Left forelimb (tissue), 1 donor: ENCODE measurements at places on chromosomes 7 and 10.

DNA sequence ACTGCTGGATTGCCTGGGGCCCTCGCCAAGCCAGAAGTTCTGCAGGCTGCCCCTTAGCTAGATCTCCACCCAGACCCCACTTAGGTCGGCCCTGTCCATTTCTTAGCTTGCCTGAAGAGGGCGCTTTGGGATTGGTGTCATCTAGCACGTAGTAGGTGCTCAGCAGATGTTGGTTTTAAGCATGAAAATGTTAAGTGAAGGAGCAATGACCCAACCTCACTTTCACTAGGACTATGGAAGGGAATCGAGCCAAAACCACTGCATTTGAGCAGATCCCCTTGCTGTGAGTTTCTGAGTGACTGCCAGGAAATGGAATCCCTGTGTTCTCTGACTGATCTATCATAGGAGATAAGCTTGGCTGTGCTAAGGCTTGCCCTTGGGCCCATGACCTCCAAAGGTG lies 131.7 kb upstream of the EEPD1 start:
- no peak for DNase-seq

DNA sequence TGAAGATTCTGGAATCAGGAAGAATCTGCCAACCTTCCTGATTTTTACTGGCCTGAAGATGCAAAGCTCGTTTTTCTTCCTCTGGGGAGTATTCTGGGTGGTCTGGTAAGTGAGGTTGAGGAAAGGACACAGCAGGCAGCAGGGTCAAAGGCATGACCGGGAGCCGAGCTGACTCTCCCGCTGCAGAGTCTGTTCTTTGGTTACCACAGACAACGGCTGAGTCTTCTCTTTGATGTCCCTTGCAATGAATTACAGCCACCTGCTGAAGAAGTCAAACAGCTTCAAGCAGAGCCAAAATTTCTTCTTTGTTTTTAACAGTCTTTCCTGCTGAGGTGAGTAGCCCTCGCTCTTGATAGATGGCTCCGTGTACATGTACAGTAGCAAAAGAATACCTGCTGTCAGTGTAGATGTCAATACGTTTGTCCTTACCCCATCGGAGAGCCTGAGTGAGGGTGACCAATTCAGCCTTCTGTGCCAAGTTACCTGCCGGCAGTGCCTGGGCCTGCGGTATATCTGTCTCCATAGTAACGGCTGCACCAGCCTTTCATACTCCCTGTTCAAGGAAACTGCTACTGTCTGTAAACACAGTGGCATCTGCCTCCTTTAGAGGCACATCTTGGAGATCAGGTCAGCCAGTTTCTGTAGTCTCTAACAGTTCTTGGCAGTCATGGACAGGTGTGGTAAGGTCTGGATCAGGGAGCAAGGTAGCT lies 76.4 kb downstream of the PRR15 start:
- DNase-seq = no peak

- peak; percentile 46 for DNase-seq
Measured at GRCh38 chr10:78349165-78349516, 315.5 kb downstream of the RPS24 start.

DNA sequence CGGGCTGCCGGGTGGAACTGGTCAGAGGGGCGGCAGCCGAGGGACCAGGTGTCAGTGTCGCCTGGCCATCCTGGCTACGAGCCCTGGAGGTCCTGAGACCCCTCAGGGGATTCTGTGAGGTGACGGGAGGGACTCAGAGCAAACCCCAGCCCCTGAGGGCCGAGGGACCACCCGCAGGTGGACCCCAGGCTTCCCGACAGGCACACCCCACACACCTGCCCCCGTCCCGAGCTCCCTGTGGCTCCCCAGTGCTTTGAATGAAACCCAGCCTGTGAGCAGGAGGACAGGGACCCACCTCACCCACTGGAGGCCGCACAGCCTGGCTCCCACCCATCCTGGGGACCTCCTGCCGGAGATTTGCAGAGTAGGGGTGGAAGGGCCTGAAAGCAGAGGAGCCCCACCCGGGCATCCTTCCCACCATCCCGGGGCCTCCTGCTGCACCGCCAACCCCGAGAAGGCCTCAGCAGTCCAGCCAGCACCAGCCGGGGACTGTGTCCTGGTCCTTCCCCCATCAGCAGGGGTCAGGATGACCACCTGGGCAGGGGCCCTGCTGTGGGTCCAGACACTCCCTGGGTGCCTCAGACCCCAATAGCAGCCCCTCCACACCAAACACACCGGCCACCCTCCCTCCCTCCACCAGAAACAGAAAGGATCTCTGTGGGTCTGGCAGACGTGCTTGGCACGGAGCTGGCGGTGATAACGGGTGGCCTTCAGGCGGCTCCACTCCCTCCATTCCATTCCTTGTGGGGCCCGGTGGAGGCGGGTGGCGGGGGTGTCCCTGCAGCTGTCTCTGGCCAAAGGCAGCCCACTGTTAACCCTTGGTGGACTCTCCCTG lies 13.9 kb downstream of the VENTX start:
- DNase-seq = no peak

DNA sequence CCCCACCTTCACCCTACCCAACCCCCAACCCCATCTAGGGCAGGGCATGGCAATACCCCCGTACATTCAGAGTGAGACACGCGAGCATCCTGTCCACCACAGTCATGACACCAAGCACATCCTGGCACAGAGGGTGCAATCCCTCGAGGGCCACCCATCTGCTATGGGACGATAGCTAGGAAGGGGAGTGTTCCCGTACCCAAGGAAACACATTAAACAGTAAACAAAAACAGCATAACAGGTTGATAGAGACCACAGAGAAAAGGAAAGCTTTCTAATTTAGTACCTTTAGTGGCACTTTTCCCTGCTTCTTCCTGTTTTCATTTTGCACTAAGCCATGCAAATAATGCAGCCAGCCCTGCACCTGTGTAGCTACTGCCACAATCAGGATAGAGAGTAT lies 2.3 kb upstream of the SMKR1 start:
- no peak for DNase-seq

GRCh38 chr7:13981070-13981469 lies 8.4 kb downstream of the ETV1 start:
- peak; percentile 69 for DNase-seq

DNA sequence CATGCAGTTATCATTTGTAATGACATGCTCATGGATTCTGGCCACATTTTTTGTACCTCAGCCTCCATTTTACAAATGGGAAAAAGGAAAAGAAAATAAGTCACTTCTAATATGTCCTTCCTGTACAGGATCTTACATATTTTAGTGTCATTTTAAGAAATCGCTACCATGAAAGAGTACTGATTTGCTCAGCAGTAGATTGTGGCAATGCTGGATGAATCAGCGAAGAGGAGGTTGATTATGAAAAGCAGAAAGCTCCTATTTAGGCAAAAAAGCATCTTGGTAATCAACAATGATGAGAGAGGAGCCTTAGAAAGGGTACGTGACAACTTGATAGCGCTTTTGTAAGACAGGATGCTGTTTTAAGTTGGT lies 522.9 kb downstream of the PARD3 start:
- DNase-seq = no peak

GRCh38 chr10:75233444-75234016 lies 2.2 kb downstream of the COMTD1 start:
- DNase-seq = no peak

DNA sequence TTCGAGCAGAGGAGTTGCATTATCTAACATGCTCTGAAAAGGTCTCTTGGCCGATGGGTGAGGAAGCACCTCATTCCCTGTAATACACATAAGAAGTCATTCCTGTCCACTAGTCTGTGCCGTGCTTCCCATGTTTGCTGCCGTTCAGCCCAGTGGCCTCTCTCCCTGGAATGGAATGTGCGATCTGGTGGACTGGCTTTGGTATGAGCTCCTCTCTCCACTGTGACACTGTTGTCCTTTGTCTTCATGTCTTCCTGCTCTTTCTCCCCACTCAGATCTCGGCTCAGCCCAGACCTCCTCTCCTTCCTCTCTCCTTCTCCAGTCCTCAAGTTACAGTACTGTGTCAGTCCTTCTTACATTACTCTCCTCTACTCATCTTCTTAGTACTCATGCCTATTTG lies 192.8 kb upstream of the KLF6 start:
- no peak for DNase-seq

- DNase-seq = no peak
Measured at GRCh38 chr7:129134356-129134987, 10.0 kb upstream of the TSPAN33 start.

DNA sequence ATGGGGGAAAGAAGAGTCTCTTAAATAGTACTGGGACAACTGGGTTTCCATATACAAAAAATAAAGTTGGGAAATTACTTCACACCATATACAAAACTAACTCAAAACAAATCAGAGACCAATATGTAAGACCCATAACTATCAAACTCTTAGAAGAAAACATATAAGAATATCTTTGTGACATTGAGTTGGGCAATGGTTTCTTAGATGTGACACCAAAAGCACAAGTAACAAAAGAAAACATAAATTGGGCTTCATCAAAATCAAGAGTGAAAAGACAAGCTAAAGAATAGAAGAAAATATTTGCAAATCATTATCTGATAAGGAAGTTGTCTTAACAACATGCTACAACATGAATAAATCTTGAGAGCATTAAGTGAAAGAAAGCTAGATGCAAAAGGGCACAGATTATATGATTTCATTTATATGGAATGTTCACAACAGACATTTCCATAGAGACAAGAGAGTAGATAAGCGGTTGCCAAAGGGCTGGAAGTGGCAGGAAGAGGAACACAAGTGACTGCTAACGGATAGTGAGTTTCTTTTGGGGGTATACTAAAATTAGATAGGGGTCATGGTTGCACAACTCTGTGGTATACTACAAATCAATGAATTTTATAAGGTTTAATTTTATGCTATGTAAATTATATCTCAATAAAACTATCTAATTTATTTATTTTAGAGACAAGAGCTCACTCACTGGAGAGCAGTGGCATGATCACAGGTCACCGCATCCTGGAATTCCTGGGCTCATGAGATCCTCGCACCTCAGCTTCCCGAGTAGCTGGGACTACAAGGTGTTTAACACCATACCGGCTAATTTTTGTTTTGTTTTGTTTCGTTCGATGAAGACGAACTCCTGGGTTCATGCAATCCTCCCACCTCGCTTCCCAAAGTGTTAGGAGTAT lies 35.4 kb downstream of the JMJD1C start:
- DNase-seq = no peak

DNA sequence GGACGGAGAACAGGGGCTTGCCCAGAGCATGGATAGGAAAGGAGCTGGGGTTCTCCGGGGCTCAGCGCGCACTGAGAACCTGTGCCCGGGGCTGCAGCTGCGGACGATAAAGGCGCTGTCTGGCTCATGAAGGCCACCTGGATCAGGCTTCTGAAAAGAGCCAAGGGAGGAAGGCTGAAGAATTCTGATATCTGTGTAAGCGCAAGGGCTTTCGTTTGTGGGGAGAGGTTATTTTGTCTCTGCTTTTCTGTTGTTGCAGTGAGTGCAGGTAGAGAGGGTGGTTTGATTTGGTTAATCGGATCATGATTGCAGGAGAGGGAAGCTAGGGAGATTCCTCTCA lies 250.5 kb downstream of the NSUN6 start:
- no peak for DNase-seq

- DNase-seq = no peak
Measured at GRCh38 chr10:317926-318325, 182.7 kb downstream of the ZMYND11 start.

GRCh38 chr7:2719007-2719406 lies 31.0 kb downstream of the AMZ1 start:
- DNase-seq = no peak

DNA sequence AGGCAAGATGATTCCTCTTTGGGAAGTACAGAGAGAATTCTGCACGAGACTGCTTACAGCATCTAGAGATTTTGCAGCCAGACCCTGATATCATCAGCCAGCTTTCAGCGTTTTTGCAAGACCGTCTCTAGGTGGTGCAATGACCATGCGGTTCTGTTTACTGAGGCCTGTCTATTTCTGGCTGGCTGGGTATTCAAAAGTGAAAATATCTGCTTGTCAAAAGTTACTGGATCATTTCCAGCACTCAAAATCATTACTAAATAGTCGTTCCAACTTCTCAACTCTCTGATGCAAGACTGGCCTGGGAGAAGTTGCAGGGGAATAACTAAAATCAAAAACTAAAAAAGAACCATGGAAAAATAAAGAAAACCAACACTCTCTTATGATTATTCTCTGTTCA lies 240.1 kb downstream of the ELMO1 start:
- no peak for DNase-seq

- DNase-seq = no peak
Measured at GRCh38 chr7:22733761-22734160, 6.8 kb downstream of the IL6 start.

GRCh38 chr7:107993891-107994291 lies 9.1 kb downstream of the LAMB1 start:
- DNase-seq = no peak

DNA sequence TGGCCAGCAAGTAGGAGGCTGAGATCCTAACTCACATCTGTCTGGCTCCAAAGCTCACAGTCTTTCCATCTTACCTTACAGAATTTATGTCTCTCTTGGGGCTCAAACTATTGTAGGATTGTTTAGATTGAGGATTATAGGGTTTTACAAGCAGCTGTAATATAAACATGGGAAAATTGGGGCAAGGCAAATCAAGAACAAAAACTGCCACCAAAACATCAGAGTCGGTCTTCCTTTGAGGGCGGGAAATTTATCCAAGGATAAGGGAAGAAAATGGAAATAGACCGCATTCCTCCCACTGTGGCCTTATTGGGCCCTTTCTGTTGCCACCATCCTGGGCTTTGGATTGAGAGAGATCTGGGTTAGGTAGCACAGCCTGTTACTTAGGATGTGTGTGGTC lies 22.5 kb downstream of the RBM20 start:
- no peak for DNase-seq

- DNase-seq = no peak
Measured at GRCh38 chr10:101644002-101644401, 51.0 kb downstream of the FBXW4 start.

DNA sequence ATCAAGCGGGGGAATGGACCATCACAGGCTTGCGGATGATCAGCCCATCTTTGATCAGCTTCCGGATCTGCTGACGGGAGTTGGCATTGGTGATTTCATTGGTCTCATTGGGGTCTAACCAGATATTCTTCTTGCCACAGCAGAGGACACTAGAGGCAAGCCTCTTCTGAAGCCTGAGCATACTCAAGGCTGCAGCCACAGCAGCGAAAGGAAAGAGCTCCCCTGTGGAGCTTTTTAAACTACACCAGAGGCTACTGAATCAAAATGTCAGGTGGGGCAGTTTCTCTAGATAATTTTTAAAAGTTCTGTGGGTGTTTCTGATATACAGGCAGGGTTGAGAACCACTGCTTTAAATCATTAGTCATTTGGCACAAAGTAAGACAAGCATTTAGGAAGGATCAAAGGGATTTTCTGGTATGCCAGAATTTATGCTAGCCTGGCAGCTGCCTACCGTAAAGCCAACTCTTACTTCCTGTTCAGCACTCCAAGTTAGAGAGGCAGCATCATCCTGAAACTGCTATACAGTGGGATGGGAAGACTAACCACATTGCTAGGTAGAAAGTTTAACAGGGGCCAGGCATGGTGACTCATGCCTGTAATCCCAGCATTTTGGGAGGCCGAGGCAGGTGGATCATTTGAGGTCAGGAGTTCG lies 7.0 kb downstream of the NAPEPLD start:
- no peak for DNase-seq

DNA sequence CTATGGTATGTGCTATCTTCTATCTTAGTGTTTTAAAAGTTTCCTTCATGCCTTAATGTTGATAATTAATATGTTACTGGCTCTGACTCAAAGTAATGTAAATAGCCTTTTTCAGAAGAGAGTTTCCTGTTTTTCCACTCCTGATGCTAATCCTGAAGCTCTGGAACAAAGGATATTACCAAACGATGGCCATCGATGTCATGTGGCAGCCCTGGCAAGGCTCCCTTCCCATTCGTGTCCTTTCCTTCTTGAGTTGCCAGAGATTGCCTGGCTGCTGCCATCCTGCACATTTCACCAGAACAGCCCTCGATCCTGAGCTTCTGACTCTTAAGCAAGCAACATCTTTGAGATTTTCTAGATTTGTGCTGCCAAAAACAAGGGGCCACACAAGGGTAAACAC lies 46.0 kb downstream of the RNF133 start:
- no peak for DNase-seq
